MM.1S (cell line): ENCODE measurements at places on chromosomes 6 and 20.

GRCh38 chr20:19658137-19658536 lies 99.9 kb upstream of the RIN2 start:
- DNase-seq = peak; percentile 82

- DNase-seq = no peak
Observed at GRCh38 chr20:52779125-52779524, 193.0 kb upstream of the TSHZ2 start.

DNA sequence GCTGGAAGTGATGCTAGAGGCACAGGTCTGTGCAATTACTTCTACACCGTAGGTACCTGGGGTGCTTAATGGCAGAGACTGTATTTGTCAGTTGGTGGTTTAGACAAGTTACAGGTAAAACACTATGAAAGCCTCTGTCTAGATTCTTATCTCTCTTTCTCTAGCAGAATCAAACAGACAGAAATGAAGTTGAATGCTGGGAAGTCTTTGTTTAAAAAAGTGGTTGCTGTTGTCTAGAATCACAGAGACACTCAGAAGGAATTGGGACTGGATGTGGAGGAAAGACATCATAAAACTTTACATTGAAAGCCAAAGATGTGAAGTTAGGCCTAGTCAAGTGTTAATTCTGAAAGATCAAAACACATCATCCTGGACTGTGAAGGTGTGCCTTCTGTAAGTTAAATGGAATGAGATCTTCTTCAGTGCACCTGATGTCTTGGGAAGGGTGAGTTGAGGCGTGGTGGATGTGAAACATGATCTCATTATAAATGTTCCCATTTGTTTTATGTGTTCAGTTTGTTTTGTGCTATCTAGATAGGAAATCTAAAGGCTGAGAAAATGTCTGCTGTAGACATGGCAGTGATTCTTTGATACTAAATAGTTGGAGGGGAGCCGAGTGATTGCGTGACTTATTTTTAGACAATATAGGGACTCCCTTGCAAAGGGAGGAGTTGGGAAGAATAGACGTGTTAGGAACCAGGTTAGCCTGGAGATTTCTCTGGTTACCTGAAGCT lies 290.2 kb downstream of the SOX4 start:
- no peak for DNase-seq

- DNase-seq = no peak
Observed at GRCh38 chr6:142302421-142303175, 791 bp downstream of the ADGRG6 start.

- no peak for DNase-seq
Observed at GRCh38 chr20:44450281-44450889, 25.3 kb upstream of the TTPAL start.

DNA sequence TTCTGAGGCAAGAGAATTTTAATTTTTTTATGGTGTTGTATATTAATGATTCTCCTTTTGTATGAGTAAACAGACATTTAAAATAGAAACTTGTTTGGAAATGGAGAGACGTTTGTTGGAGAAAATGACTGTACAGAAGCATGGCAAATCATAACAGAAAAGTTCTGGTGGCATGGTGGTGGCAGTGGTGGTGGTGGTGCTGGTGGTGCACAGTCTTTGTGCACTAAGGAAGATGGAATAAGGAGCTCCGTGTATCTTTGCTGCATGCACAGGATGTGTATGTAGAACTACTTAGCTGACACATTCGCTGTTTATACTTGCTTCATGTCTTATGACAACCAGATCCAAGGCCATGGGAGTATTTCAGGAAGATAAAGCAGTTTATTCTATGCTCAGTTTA lies 294.9 kb downstream of the UTRN start:
- no peak for DNase-seq

- no peak for DNase-seq
Observed at GRCh38 chr6:124490122-124490521, 472.1 kb upstream of the RNF217 start.

- DNase-seq = no peak
Observed at GRCh38 chr6:154457046-154457713, 53.3 kb downstream of the CNKSR3 start.

DNA sequence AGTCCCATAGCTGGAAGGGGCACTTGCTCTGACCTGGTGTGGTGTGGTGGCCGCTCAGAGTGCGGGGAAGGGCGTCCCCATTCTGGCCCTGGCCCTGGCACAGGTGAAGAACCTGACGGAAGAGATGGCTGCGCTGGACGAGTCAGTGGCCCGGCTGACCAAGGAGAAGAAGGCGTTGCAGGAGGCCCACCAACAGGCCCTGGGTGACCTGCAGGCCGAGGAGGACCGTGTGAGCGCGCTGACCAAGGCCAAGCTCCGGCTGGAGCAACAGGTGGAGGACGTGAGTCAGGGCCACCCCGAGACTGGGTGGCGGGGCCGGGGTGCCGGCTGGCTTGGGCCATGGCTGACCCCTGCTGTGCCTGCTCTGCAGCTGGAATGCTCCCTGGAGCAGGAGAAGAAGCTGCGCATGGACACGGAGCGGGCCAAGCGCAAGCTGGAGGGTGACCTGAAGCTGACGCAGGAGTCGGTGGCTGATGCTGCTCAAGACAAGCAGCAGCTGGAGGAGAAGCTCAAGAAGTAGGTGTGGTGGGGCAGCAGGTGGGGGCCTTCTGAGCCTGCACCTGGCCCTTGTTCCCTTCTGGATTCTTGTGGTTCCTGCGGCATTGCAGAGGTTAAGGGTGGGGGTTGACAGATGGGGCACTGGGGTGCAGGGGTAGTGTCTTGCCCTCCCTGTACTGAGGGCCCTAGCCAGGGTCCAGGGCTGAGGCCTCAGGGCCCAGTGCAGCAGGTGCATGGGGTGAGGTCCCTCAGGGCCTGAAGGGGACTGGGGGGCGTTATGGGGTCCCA lies 40.8 kb downstream of the MYH7B start:
- DNase-seq = no peak

GRCh38 chr20:3890999-3891929 lies 2.1 kb downstream of the PANK2 start:
- no peak for DNase-seq

DNA sequence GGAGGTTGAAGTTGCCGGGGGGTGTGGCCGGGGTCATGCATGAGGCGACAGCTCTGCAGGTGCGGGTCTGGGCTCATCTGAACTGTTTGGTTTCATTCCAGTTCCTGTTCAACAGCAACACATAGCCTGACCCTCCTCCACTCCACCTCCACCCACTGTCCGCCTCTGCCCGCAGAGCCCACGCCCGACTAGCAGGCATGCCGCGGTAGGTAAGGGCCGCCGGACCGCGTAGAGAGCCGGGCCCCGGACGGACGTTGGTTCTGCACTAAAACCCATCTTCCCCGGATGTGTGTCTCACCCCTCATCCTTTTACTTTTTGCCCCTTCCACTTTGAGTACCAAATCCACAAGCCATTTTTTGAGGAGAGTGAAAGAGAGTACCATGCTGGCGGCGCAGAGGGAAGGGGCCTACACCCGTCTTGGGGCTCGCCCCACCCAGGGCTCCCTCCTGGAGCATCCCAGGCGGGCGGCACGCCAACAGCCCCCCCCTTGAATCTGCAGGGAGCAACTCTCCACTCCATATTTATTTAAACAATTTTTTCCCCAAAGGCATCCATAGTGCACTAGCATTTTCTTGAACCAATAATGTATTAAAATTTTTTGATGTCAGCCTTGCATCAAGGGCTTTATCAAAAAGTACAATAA lies 72.5 kb downstream of the PTPN1 start:
- DNase-seq = no peak

GRCh38 chr6:30463651-30464618 lies 25.4 kb upstream of the HLA-E start:
- peak; percentile 76 for DNase-seq

DNA sequence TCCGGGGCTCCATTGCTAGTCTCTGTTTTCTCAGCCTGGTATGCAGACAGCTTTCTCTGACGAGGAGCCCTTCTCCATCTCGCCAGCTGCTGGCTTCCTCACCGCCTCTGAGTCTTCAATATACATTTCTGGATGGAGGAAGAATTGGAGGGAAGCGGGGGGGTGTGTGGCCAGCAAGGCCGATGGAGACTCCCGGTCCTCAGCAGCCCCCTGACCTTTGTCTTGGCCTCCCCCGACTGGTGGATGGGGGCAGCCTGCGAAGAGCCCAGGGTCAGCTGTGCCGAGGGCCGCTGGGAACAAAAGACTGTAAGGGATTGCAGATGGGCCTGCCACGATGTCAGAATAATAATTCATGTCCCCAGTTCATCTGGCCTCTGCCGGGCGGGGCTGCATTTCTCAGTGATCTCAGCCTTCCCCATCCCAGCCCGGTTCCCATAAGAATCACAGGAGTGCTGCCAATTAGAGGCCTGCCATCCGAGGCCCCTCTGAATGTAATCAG lies 54.3 kb upstream of the STX16 start:
- no peak for DNase-seq

- DNase-seq = no peak
Observed at GRCh38 chr6:22808466-22808865, 239.1 kb downstream of the HDGFL1 start.

GRCh38 chr6:84508981-84509380 lies 255.4 kb downstream of the TBX18 start:
- no peak for DNase-seq

GRCh38 chr6:118970866-118971265 lies 35.9 kb upstream of the MCM9 start:
- no peak for DNase-seq

- DNase-seq = no peak
Observed at GRCh38 chr6:87982134-87982533, 65.5 kb upstream of the SPACA1 start.

GRCh38 chr6:2507521-2508037 lies 243.1 kb downstream of the MYLK4 start:
- no peak for DNase-seq

DNA sequence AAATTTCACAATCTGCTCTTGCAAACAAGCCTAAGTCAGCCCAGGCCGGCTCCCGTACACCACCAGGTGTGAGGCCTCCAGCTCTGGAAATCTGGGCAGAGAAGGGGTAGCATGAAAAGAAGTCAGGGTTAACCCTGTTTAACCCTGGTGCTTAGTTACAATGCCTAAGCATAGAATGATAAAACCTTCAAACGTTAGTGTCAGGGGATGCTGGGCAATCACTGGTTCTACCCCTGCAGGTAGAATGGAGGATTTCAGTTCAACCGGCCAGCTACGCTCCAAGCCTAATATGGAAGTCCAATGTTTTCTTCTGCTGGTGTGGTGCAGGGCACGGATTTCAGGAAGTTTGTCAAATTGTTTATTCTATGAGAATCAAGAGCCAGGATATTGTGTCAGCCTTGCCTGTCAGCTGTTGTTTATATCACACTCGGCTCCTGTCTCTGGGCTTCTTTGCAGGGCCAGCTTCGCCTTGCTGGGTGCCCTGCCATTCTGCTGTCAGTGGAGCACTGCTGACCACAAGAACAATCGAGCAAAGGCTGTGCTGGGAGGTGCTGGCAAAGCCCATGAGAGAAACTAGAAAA lies 20.2 kb upstream of the CD93 start:
- no peak for DNase-seq
